ENCODE measurements at places on chromosomes 5 and 9.

GRCh38 chr9:120524863-120525262, 55.1 kb downstream of the CDK5RAP2 start:
- DNase-seq = no peak

- DNase-seq = peak; percentile 49
Observed at GRCh38 chr9:132472599-132472998, 62.6 kb downstream of the CFAP77 start.

DNA sequence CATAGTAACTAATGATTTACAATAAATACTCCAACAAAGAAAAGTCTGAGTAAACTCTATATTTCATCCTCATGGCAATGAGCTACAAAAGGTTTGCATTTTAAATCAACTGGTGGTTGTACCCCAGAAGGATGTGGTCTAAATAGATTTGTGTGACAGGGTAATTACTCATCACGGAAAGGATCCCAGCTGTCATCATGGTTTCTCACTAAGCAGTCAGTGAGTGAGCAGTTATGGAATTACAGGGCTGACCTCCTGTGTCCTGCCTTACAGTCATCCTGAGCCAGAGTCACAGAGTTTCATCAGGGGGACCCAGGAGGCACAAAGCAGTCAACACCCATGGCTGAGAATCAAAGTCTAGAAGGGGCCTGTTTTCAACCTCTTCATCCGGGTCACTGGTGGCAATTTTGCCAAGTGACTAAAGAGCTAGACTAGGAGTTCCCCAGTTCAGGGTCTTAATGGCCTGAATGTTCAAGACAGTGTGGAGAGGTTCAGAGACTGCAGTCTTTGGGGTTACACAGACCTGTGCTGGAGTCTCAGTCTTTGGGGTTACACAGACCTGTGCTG, 210.7 kb upstream of the SLC24A2 start:
- no peak for DNase-seq

DNA sequence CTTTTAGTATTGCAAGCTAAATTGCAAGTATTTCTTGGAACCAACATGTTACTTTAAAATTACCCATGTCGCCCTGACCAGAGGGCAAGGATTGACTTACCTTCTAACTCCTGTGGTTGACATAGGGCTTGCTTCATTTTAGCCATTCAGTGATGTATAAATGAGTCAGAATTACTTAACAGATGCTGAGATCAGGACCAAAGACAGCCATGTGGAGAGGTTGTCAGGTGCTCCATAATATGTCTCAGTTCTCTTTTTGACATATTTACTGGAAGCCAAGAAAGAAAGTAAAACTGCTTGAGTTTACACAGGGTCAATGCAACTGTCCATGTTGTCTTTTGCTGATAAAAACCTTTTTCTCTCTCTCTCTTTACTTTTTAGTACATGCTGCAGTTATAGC, 33.2 kb downstream of the F2RL2 start:
- no peak for DNase-seq

DNA sequence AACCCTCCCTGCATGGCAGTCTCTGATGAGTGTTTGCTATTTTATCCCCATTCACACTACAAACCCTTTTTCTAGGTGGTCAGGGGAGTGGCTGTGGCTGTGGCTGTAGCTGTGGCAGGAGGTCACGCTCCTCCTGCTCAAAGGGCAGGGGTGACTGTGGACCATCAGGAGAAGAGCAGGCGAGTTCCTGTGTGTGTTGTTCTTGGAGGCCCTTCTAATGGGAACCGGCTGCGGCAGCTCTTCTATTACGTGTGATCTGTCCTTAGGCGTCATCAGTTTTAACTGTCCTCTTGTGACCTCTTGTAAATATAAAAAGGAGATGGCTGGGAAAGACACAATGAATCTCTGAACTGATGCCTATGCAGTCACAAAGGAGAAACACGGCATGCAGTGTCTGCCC, 65.1 kb downstream of the ANKH start:
- no peak for DNase-seq

GRCh38 chr5:141306630-141307029, 2.8 kb upstream of the SLC25A2 start:
- no peak for DNase-seq

GRCh38 chr9:136992819-136993369, 672 bp downstream of the PAXX start:
- no peak for DNase-seq

- peak; percentile 14 for DNase-seq
Observed at GRCh38 chr5:64229163-64229774, 63.6 kb downstream of the RNF180 start.

Data from SHP77 (cell line).